A549 treated with RU486 at 1 μM for 4 hours (cell line): ENCODE measurements at places on chromosomes 3 and 15. TPM values are rescaled to one million over a fixed set of nuclear protein-coding genes. Genes with fewer than 3 reads are reported as not detected.

The HCLS1 gene
- total RNA-seq, result 0.09 to 0.13 TPM in 2 of 5 replicates, not detected in the others

The DENND6A gene
- total RNA-seq, result 4.6 to 7.6 TPM (median 7.0 TPM) in 5 replicates

The PTPN9 gene
- total RNA-seq, result 36.1 to 45.9 TPM (median 43.8 TPM) in 5 replicates

The SLC28A1 gene
- total RNA-seq, result 0.07 TPM in 1 of 5 replicates, not detected in the others

The ARGFX gene
- total RNA-seq, result not detected in 5 replicates
